ENCODE measurements at places on chromosomes 11 and 22.
A peak's percentile ranks its signal among the peaks of the same experiment; 100 is the strongest.

DNA sequence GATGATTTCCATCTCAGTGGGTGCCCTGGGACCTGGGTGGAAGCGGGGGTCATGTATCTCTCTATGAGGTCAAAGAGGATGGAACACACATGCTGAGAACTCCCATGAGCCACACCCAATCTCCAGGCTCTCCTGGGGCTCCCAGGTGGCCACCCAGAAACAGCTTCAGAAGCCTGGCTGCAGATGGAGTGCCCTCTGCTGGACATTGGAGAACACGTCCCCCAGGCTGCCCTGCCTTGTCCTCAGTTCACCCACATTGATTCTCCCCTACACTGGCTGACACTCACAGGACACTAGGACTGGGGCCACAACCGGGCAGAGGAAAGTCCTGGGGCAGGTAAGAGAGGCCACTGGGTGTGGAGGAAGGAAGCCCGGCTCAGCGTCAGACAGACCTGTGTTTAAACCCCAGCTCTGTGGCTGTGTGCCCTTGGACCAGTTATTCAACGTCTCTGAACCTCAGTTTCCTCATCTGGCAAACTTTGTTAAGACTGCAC, 4.5 kb upstream of the NOL12 start:
- no peak for DNase-seq

DNA sequence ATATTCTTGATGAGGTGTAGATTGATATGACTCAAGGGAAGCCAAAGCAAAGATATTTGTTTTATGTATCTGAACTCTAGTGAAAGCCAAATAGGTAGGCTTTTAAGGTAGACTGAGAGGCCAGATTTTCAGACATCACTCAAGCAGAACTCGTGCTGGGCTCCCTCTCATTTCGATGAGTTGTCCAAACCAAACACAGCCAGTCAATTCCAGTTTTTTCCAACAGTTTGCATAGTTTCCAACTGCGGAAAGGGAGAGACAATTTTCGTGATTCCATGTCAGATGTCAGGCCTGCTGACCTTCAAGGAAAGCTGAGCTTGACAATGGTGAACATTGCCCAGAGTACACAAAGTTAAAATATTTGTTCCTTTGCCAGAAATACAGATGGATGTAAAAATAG, 110.9 kb upstream of the MPPED2 start:
- DNase-seq: no peak

- DNase-seq: no peak
These were observed 4.4 kb upstream of the MEN1 start for GRCh38 chr11:64814712-64815187.

- no peak for DNase-seq
These were observed 9.5 kb downstream of the SLC6A5 start for GRCh38 chr11:20608934-20609333.

GRCh38 chr11:8717876-8718753, 35.5 kb downstream of the RPL27A start:
- DNase-seq: no peak

DNA sequence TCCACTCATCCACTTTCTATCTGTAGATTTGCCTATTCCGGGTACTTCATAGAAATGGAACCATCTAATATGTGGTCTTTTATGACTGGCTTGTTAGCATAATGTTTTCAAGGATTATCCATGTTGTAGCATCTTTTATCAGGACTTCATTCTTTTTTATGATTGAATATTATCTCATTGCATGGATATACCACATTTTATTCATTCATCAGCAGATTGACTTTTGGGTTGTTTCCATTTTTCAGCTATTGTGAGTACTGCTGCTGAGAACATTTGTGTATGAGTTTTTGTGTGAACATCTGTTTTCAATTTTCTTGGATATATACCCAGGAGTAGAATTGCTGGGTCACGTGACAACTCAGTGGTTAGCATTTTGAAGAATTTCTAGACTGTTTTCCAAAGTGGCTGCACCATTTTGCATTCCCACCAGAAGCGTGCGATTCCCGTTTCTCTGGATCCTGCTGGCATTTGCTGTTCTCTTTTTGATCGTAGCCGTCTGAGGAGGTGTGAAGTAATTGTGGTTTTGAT, 8.9 kb downstream of the DERL3 start:
- no peak for DNase-seq

DNA sequence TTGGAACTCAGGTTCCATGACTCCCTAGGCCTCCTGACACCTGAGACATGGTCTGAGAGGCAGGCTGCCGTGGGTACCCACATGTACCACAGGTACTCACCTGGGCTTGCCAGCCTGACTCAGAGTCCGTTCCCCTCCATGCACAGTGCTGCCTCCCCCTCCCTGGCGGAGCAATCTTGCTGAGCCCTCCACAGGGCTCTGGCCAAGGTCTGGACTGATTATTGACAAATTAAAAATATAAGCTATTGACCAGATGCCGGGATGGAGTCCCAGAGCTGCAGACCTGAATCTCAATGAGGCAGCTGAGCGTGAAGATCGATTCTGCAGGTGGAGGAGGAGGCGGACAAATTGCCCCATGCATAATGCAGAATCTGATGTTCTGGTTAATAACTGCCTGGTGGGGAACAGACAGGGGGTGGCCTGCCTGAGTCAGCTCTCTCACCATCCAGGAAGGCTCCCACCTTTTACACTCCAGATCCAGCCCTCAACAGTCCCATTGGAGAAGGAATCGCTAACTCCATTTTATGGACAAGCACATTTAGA, 422.7 kb downstream of the MIAT start:
- no peak for DNase-seq

GRCh38 chr11:109510316-109510715, 88.3 kb downstream of the C11orf87 start:
- no peak for DNase-seq

DNA sequence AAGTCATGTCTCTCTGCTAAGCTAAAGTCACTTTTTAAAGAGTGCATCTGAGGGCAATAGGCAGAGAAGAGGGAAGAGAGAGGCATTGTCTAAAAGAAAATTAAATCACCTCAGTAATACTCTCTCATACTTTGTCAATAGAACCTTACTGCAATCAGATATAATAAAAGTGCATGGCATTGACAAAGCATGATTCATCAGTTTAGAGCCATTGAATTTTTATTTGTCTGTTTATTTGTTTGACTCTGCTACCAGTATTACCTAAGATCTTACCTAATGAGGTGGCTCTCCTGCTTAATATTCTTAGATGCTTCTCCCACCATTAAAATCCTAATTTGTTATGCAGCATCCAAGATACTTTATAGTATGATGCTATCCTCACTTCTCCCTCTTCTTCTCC, 209.0 kb downstream of the PGR start:
- DNase-seq: no peak

DNA sequence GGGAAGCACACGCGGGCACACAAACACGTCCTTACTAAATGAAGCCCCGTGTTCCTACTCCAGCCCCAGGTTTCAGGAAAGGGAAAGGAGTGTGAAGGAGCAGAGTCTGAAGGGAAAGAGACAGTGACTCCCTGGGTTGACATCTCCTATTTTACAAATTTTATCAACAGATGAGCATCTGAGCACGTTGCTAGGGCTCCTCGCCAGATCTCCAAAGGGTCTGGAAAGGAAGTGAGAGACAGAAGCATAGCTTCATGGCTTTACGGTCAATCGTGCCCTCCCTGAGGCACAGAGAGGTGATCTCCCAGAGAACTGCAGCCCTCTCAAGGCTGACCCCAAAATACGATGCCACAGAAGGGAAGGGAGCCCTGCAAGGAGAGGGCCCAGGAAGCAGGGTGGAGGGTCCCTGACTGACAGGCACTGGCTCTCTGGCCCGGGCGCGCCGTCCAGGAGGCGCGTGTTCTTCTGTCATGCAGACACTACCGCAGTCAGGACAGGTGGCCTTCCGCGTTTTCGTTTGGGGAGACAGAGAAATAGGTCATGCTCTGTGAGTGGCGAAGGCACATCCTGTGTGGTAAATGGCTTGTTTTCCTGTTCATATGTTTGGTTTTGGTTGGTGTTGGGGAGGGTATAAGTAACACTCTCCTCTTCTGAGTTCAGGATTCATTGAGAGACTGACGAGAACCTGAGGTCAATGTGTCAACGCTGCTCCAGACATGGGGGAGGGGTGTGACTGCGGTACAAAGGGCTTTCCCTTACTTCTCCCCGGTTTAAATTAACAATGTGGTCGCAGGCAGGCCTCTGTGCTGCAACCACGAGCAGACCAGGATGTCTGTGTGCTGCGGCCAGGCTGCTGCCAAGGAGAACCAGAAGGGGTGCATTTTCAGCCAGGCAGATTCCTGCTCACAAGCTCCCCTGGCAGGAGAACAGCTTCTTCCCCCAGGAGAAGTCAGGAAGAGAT, 813.3 kb downstream of the OPCML start:
- peak; percentile 3 for DNase-seq

DNA sequence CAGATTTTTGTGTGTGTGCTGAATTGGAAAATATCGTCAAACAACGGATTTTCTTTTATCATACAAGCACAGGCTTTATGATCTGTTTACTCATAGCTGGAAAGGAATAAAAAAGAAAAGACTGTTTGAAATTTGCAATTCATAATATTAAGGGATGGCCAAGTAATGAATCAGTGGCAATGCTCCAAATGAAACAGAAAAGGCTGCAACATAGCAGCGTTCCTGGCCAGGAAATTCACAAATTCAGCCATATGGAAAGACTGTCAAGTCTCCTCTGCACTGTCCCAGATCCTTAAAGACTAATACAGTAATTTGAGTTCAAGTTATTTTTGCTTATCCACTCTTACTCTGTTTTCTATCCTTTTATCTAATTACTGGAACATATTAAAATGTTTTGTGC, 98.2 kb downstream of the MSANTD4 start:
- no peak for DNase-seq

DNA sequence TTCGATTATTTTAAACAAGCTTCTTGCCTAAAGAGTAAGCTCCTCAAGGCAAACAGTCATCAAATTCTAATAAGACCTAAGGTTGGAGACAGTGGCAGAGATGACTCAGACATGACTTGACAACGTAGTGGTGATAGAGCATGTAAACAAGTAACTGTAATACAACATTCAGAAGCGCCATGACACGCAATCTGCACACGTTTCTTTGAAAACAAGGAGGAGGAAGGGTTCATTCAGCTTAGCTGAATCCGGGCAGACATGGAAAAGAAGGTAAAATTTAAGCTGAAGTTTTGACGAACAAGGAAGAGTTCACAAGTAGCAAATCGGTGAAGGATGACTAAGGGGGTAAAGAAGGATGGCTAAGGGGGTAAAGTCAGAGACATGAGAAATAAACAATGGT, 152.4 kb upstream of the ZC3H12C start:
- no peak for DNase-seq

- DNase-seq: no peak
These were observed 79.9 kb upstream of the VPREB1 start for GRCh38 chr22:22164541-22165272.

- DNase-seq: no peak
These were observed 50.5 kb upstream of the SHISAL1 start for GRCh38 chr22:44363013-44363979.

GRCh38 chr11:12689029-12689755, 15.0 kb downstream of the TEAD1 start:
- no peak for DNase-seq
